Iris pigment epithelial cell (primary cell): ENCODE measurements at places on chromosomes 3 and 15.

- peak; percentile 77 for DNase-seq
These were observed 58.5 kb upstream of the SLC24A5 start for GRCh38 chr15:48062148-48062872.

GRCh38 chr3:192986379-192986778, 68.7 kb upstream of the MB21D2 start:
- DNase-seq: no peak

DNA sequence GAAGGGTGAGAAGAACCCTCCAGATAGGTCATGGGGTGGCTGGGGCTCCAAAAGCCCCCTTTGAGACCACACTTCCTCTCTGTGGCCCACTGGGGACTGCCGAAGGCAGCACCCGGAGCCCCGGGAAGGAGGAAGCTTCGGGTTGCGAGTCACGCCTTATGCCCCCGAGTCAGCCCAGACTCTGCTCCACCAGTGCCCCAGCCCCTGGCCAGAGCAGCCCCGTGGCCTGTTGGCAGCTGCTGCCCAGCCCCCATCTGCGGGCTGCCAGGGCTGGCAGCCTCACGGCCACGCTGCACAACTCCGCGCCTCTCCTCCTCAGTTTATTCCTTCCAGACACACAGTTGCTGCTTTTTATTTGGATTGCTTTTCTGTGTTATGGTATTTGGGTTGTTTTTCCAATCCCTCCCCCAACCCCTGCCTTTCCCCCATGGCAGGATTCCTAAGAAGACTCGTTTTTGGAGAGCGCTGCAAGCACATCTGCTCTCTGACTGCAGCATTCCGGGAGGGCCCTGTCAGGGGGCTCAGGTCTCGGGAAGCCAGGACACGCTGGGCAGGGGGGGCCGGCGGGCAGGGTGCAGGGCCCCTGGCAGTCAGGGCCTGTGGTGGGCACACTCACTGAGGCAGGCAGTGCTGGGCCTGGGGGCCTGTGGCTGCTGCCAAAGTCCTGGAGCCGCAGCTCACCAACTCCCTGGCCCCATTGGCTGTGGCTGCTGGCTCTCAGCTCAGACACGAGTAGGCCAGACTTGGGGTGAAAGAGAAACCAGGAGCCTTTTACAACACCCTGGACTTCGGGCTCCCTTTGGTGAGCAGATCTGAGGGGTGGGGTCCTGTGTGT, 20.2 kb downstream of the MAGEF1 start:
- peak; percentile 22 for DNase-seq

DNA sequence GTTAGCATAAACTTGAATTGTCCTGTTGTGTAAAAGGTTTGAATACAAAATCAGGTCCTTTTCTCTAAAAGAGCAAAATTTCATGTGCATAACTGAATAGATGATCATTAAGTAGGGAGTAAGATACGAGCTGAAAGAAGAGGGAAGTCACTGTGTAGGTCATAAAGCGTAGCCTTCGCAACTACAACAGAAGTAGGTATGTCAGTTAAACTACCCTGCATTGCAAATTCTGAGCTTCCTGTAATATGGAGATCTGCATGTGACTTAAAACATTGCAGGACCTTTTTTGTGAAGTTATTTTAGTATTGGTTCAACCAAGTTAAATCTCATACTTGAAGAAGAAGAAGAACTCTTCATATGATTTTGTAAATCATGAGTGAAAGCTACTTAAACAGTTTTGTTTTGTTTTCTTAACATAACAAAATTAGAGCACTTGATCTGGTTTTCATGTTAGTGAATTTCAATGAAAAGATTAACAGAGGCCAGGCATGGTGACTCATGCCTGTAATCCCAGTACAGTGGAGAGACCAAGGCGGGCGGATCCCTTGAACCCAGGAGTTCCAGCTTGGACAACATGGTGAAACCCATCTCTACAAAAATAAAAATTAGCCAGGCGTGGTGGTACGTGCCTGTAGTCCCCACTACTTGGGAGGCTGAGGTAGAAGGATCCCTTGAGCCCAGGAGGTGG, 26.4 kb downstream of the ARMC8 start:
- peak; percentile 33 for DNase-seq

DNA sequence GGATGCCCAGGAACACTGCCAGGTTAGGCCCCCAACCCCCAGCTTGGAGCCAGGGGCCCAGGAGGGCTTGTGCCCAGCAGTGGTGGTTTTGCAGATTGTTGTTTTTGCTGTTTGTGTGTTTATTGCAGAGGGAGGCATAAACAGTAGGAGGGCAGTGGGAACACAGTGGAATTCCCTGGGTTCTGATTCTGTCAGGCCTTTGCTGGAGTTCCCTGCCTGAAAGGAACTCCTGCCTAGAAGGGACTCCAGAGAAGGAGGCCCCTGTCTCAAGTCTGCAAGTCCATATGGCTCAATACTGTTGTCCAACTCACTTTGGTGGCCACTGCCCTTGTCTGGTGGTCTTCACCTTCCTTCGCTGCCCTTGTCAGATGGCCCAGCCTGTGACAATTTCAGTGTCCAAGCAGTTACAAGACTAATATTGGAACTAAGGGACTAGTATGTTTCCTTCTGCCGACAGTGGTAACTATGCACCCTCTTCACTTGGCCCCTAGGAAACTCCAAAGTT, 47.4 kb upstream of the RAB6B start:
- DNase-seq: no peak

DNA sequence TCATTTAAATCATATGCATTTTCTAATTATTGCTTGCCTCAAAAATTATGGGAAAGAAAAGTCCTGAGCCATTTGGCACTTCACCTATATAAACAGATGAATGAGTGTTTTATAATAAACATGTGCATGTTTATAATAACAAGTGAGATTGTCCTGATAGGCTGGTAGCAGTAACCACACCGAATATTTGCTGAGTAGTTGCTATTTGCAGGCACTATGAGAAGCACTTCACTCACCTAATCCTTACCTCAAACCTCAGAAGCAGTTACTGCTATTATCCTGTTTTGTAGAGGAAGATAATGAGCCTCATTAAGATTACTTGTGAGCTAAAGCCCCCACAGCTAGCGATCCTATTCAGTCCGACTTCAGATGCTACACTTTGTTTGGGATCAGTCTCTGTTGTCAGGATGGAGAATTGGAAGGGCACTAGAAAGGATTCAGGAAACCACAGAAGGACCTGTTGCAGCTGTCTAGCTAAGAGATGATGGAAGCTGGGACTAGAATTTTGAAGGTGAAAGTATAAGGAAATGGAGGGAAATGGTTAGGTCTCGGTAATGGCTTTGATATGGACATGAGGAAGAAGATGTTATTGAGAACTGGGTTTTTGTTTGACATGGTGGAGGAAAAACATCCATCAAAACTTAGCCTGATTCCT, 28.4 kb upstream of the MAGI1 start:
- DNase-seq: no peak

GRCh38 chr3:171643681-171644080, 166.6 kb downstream of the PLD1 start:
- no peak for DNase-seq

- DNase-seq: peak; percentile 54
These were observed 8.1 kb downstream of the MORF4L1 start for GRCh38 chr15:78880813-78881212.

- peak; percentile 47 for DNase-seq
These were observed 93.7 kb upstream of the BOC start for GRCh38 chr3:113117511-113118234.
